Endodermal cell (in vitro differentiated cells): ENCODE measurements at places on chromosomes 12 and 14. TPM values are rescaled to one million over a fixed set of nuclear protein-coding genes. Genes with fewer than 3 reads are reported as not detected.
A peak's percentile ranks its signal among the peaks of the same experiment; 100 is the strongest.

GRCh38 chr12:72057330-72057914 is 118.8 kb downstream of the TPH2 start:
- H3K4me1 ChIP-seq: peaks cover 4% of the 10 kb centered on the region
- no peak for DNase-seq
- H3K4me3 ChIP-seq: no peak overlapping the region

- H3K4me1 ChIP-seq: peaks cover 20% of the 10 kb centered on the region
- H3K4me3 ChIP-seq: no peak overlapping the region
- H3K27me3 ChIP-seq: no peaks in the 10 kb centered on the region
- H3K36me3 ChIP-seq: no peaks in the 10 kb centered on the region
Observed at GRCh38 chr14:22547313-22547947, 41.6 kb downstream of the DAD1 start.

RNASE3 gene
- total RNA-seq: not detected in 3 replicates

- no peak overlapping the region for H3K4me3 ChIP-seq
- no peak overlapping the region for H3K27ac ChIP-seq
- peaks cover 46% of the 10 kb centered on the region for H3K27me3 ChIP-seq
- no peaks in the 10 kb centered on the region for H3K4me1 ChIP-seq
Observed at GRCh38 chr14:77979666-77980351, 179.9 kb downstream of the ADCK1 start.

SLC17A8 gene
- 0.16 and 0.40 TPM in 2 replicates for total RNA-seq

DNA sequence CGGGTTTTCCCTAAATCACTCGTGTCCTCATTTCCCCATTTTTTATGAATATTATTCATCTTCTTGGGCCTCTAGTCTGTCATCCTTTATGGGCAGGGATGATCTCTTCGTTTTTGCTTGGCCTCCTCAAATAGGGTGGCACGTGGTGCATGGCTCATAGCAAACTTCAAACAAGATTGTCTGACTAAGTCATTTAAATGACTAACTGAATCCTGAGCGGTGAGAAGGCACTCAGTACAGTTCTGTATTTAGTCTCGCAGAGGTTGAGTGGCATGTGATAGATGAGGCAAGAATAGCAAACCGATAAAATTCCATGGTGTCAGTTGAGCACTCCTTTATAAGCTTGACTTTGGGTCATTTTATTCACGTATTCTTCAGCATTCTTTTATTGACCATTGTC is 5.7 kb upstream of the JDP2 start:
- H3K4me3 ChIP-seq: no peak overlapping the region
- no peak for DNase-seq
- H3K4me1 ChIP-seq: peaks cover 3% of the 10 kb centered on the region
- H3K27me3 ChIP-seq: peaks cover 27% of the 10 kb centered on the region
- H3K27ac ChIP-seq: no peak overlapping the region

DNA sequence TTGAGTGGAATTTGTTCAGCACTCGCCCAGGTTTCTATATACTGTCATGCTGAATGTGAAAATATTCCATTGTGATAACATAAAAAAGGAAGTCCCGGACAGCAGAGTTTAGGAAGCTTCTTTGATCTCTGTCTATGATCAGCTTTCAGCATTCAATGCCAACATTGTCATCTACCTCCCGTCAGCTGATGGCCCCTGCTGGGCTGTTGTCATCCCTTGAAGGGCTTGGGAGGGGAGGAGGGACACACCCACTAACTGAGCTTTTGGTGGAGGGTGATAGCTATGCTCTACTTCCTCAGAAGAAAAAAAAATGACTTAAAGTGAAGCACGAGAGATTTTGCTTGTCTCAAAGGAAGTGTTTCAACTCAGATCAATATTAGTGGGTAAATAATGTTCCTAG is 4.7 kb upstream of the KRT77 start:
- no peak for DNase-seq
- H3K27ac ChIP-seq: no peak overlapping the region
- no peaks in the 10 kb centered on the region for H3K36me3 ChIP-seq
- peaks cover 20% of the 10 kb centered on the region for H3K27me3 ChIP-seq
- H3K4me3 ChIP-seq: no peak overlapping the region

C3AR1 gene
- not detected in 3 replicates for total RNA-seq

- peak overlapping the region; percentile 60 for H3K27ac ChIP-seq
- no peak overlapping the region for H3K4me3 ChIP-seq
- no peak for DNase-seq
Observed at GRCh38 chr12:6321905-6322304, 11.4 kb downstream of the PLEKHG6 start.

KRT85 gene
- not detected in 2 replicates for total RNA-seq

NPAS3 gene
- 0.75 and 1.6 TPM in 2 replicates for total RNA-seq

DNA sequence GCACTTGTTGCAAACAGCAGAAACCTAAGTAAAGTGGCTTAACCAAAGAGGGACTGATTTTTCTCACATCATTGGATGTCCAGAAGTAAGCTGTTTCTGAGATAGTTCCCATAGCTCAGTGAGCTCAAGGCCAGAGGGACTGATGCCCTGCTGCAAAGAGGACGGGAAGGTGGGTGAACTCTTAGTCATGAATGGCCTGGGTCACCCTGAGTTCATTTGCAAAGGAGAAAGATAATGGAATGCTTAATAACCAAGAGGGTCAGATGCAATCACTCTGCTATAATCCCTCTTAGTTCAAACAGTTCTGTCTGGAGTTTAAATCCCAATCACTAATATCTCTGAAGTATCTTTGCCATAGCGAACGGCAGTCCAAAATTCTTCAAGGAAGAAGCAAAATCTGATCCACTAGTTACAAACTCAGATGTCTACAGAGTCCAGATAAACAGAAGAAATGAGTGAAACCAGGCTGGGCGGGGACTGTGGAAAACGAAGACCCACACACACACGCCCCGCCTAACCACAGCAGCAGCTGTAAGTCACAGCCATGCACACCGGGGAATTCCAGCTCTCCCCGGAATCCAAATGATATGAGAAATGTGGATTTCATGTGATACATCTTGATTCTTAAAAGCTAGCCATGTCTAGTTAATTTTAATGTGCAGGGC is 289.5 kb downstream of the TMEM132D start:
- DNase-seq: no peak

DNA sequence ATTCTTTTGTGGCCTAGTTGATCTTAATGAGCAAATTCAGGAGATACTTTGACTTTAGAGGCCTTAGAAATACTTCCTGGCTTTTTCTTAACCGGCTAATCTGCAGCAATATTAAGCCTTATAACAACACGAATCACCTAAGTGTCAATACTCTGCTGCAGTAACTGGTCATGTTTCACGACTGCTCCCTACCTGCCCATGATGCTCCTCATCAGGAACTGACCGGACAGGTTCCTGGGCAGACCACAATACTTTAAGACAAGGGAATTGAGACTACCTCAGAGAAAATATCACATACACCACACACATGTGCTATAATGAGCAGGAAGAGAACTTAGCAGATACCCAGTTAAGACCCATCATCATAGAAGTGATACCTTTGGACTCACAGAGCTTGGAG is 211.9 kb upstream of the BMP4 start:
- H3K4me3 ChIP-seq: no peak overlapping the region
- no peaks in the 10 kb centered on the region for H3K36me3 ChIP-seq
- H3K4me1 ChIP-seq: peaks cover 7% of the 10 kb centered on the region
- H3K27ac ChIP-seq: no peak overlapping the region

RASSF8 gene
- total RNA-seq: 73.0 to 87.0 TPM (median 85.7 TPM) in 3 replicates

DNA sequence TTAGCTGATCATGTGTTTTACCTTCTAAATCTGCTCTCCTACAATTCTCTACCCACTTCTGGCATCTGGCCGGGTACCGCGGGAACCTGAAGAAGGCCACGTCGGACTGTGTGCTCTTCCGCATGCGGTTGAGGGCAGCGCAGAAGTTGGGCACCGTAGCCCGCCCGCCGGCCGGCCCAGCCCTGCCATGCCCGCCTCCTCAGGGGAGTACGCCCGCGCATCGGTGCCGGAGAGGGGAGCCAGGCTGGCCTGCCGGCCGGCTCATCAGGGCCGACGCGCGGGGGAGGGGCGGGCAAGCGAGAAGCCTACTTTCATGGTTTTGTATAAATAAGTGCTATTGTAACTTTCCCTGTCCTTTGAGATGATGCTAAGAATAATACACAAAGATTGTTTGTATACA is 19.9 kb upstream of the ADAMTS20 start:
- H3K4me3 ChIP-seq: no peak overlapping the region
- no peak overlapping the region for H3K27ac ChIP-seq
- DNase-seq: no peak
- no peaks in the 10 kb centered on the region for H3K36me3 ChIP-seq
- no peaks in the 10 kb centered on the region for H3K27me3 ChIP-seq
- no peaks in the 10 kb centered on the region for H3K4me1 ChIP-seq

- no peak for DNase-seq
- no peak overlapping the region for H3K27ac ChIP-seq
- H3K36me3 ChIP-seq: no peaks in the 10 kb centered on the region
- no peaks in the 10 kb centered on the region for H3K4me1 ChIP-seq
Observed at GRCh38 chr14:101790232-101790631, 28.7 kb downstream of the PPP2R5C start.

CACNA1C gene
- total RNA-seq: 2.1 and 6.3 TPM in 2 replicates

ESR2 gene
- 0.20 and 0.57 TPM in 2 replicates for total RNA-seq

DNA sequence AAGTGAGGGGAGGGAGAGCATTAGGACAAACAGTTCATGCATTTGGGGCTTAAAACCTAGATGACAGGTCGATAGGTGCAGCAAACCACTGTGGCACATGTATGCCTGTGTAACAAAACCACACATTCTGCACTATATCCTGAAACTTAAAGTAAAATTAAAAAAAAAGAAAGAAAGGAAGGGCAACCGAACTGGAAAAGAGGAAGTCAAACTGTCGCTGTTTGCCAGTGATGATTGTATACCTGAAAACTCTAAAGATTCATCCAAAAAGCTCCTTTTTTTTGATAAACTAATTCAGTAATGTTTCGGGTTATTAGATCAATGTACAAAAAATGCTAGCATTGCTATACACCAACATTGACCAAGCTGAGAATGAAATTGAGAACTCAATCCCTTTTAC is 259.0 kb upstream of the ALG10 start:
- no peaks in the 10 kb centered on the region for H3K27me3 ChIP-seq
- H3K27ac ChIP-seq: no peak overlapping the region
- no peak overlapping the region for H3K4me3 ChIP-seq

DNA sequence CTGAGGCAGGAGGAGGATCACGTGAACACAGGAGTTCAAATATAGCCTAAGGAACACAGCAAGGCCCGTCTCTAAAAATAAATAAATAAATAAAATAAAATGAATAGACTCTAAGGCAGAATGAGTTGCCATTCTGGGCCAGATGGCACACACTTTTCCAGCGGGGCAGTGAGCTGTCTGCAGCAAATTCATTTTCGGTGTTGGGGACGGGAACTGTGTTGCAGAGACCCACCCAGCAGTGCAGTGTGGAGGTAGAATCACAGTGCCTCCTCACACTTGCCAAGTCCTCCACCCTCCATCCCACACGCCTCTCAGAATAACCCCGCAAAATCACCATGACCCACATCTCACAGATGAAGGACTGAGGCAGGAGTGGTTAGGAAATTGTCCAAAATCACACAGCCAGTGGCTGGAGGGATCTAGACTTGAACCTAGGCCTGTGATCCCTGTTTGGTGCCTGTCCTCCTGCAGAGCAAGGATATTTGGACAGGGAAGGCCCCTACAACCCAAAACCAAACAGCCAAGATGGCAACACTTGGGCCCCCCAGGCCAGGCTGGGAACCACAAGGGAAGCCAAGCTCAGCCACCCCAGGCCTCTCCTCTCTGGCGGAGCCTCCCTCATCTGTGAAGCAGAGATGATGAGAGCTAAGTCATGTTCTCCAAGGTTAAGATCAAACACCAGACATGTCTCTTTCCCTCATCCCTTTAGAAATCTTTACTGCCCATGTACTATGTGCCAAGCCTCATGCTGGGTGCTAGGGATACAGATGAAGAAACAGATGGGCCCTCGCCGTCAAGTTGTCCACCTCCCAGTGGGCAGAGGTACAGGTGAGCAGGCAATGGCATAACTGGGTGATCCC is 152.7 kb downstream of the DPF3 start:
- no peak overlapping the region for H3K27ac ChIP-seq
- no peak overlapping the region for H3K4me3 ChIP-seq
- H3K27me3 ChIP-seq: no peaks in the 10 kb centered on the region
- H3K4me1 ChIP-seq: no peaks in the 10 kb centered on the region
- H3K36me3 ChIP-seq: no peaks in the 10 kb centered on the region

GRCh38 chr14:95146079-95146771 is 11.1 kb downstream of the DICER1 start:
- no peaks in the 10 kb centered on the region for H3K27me3 ChIP-seq
- no peak overlapping the region for H3K27ac ChIP-seq
- peaks cover 7% of the 10 kb centered on the region for H3K36me3 ChIP-seq
- H3K4me3 ChIP-seq: no peak overlapping the region
- peaks cover 12% of the 10 kb centered on the region for H3K4me1 ChIP-seq

DNA sequence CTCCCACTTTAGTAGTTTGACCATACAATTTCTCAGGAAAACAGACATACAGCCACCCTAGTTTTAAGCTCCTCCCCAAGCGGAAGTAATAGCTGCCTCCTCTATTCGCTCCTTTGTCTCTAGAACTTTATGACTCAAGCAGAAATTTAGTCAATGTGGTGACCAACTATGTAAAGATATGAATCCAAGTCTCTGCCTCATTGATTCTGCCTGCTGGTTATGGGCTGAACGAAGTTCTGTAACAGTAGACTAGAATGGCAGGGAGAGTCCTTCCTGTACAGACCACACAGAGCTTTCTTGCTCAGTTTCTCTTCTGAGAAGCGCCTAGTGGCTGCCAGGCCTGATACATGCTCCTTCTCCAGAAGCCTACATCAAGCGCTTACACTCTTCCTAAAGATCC is 19.1 kb downstream of the KICS2 start:
- no peak overlapping the region for H3K27ac ChIP-seq
- DNase-seq: no peak
- H3K4me3 ChIP-seq: no peak overlapping the region

- peaks cover 15% of the 10 kb centered on the region for H3K4me1 ChIP-seq
- no peak for DNase-seq
Observed at GRCh38 chr12:116922194-116922897, 11.6 kb downstream of the FBXW8 start.

DNA sequence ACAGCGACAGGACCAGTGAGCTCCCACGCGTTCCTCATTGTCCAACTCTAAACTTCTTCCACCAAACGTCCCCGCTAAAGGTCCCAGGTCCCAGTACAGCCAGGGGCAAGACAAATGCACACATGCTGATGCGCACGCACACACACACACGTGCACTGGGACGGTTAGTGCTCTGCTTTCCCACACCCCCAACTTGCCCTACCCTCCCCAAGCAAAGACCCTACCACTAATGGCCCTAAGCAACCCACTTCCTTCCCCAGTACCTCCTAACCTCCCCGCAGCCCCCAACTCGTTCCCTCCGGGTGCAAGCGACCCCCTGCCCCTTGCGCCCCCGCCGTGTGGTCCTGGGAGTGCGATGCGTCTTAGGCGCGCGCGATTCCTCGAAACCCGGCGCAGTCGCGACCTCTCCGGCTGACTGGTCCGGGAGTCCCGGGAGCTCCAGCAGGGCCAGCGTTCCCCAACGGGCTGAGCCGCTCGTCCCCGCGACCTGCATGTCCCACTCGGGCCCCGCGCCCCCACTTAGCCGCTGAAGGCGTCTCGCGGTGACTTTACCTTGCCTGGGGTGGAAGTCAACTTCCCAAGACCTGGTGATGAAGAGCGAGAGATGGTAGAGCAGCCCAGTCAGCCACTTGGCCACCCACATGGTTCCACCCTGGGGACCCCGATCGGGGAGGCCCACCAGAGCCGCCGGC is 578 bp downstream of the ADAMTS20 start:
- peak; percentile 83 for DNase-seq
- H3K27ac ChIP-seq: no peak overlapping the region
- peaks cover 41% of the 10 kb centered on the region for H3K27me3 ChIP-seq
- no peaks in the 10 kb centered on the region for H3K36me3 ChIP-seq
- H3K4me1 ChIP-seq: no peaks in the 10 kb centered on the region
- H3K4me3 ChIP-seq: peak overlapping the region; percentile 79
